ENCODE measurements at places on chromosomes 3 and 15.

DNA sequence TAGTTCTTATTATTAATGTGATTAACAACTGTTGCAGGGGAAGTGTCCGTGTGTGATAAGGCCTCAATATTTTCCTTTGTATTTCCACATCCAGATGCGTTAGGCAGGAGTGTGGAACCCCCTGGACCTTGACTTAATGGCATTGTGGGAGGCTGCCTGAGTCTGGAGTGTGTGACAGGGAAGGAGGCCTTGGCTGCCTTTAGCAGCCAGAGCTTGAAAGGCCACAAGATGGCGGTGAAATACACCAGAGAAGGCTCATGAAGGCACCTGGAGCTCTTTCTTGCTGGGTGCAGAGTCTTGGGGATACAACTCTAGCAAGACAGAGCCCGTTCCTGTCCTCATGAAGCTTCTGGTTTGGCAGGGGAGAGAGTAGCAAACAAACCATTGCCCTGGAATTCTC lies 36.9 kb downstream of the POLR2M start:
- DNase-seq = no peak

- DNase-seq = no peak
These were observed 119.2 kb downstream of the OSBPL10 start for GRCh38 chr3:31861826-31862225.

- no peak for DNase-seq
These were observed 29.8 kb upstream of the EPHB3 start for GRCh38 chr3:184531626-184532280.

DNA sequence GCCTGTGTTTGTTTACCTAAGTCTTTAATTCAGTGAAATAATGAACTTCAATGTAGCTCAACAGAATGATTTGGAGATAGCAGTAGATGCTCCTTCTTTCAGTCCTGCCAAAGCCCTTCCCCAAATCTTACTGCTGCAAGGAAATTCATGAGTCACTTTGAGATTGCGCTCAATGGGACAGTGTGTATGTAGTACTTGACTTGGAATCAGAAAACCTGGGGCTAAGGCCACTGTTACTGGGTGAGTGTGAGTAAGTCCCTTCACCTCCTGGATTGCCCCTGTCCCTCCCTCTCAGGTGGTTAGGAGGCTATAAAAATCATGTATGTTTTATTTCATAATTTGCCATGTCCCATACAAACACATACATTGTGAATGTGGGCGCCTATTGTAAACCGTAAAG lies 29.9 kb downstream of the ATP13A5 start:
- DNase-seq = no peak

DNA sequence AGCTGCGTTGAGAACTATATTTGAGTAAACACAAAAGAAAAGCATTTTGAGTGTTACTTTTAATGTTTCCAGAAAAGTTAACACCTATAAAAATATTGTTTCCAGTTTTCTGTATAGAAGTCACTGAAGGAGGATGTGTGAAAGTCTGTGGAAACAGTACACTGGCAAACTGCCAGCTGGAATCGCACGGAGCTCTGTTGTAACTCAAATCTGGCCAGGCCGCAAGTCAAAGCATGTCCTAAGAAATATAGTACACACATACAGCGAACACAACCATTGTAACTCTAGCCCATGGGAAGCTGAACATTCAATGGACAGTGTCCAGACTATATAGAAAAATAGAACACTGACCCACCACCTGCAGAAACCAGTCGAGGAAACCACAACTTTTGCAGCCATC lies 657.2 kb downstream of the FHIT start:
- DNase-seq = no peak

DNA sequence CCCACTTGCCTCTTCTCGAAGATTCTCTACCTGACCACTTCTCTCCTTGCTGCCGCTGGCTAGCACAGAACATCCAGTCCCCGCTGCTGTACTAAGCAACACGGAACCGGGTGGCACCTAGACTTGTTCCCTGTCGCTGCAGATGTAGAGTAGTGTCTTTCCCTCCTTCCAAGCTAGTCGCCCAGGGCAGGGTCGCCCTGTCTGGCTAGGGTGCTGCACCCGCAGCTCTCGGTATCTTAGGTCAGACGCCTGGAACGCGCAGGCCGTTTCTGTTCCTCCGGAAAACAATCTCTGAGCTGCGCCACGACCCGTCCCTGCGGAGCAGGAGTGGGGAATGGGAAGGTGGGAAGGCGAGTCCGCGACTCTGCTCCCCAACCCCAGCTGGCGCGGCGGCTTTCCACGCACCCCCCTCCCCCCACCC lies 758 bp upstream of the SNX33 start:
- DNase-seq = no peak

DNA sequence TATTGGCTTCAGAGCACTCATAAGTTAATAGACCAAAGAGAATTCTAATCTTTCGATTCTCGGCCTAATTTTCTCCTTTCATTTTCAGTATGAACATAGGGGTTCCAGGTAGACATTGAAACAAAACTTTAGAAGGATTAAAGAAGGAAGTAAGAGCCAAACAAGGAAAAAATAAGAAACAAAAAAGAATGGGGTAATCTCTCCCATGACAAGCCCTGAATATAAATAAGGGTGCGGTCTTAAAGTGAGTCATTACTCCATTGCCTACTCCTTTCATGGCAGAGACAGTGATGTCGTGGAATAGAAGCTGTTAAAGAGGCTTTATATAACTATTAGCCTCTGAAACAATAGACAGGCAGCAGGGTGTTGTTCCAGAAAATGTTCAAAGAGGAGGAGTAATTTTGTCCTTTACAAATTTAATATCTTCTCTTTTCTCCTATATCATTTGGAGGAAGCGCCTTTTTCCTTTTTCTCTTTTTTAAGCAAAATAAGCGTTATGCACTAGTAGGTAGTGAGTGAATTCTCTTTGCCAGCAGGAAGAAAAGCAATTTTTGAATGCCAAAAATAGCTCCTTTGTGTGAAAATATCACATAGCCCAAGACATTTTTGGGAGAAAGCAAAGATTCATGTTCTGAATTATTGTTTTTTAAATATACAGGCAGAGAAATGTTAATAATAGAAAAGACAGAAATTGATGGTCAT lies 607.9 kb upstream of the KCNMB2 start:
- no peak for DNase-seq

DNA sequence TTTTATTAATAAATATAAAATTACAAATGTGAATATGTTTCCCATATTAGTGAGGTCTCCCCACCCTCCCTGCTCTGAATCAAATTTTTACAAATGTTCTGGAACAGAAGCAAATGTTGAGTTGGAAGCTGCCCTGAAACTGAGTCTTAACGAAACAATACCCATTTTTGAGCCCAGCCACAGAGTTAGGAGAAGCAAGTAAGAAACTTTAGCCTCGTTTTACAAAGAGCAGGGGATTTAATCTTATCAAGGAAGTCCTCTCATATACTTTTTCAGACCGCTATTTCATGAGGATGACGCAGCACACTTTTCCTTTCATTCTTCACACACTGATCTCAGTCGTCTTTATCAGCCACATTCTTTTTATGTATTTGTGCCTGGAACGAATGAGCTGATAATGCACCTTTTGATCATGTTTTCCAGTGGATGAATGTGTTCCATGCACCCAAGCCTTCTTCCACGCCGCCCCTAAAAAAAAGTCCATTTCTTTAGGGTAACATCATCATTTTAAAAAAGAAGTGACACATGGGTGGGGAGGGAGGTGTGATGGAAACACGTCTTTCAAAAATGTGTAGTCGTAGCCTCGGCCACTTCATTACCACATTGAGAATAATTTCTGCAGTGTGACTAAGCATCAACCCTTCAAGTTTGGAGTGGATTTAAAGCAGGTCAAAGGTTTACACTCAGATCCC lies 48.1 kb downstream of the SETMAR start:
- DNase-seq = no peak

GRCh38 chr3:14631101-14631497 lies 20.5 kb upstream of the CCDC174 start:
- no peak for DNase-seq

DNA sequence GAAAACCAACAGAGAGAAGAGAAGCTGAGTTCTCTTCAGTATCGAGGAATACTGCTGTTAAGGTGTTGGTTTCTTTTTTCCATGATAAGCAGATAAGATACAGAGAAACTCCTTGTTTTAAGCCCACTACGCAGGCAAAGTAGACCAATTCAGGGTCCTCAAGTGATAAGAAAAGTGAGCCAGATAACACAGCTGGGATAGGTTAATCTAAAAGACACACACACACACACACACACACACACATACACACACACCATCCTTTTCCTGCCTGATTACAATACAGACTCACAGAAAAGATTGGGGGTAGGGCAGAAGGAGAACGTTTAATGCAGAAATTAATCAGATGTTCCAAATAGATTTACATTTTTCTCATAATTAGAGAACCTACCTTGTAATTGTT lies 6.5 kb upstream of the PHLDB2 start:
- no peak for DNase-seq

- no peak for DNase-seq
These were observed 53.2 kb downstream of the RPL22L1 start for GRCh38 chr3:170816841-170817240.

DNA sequence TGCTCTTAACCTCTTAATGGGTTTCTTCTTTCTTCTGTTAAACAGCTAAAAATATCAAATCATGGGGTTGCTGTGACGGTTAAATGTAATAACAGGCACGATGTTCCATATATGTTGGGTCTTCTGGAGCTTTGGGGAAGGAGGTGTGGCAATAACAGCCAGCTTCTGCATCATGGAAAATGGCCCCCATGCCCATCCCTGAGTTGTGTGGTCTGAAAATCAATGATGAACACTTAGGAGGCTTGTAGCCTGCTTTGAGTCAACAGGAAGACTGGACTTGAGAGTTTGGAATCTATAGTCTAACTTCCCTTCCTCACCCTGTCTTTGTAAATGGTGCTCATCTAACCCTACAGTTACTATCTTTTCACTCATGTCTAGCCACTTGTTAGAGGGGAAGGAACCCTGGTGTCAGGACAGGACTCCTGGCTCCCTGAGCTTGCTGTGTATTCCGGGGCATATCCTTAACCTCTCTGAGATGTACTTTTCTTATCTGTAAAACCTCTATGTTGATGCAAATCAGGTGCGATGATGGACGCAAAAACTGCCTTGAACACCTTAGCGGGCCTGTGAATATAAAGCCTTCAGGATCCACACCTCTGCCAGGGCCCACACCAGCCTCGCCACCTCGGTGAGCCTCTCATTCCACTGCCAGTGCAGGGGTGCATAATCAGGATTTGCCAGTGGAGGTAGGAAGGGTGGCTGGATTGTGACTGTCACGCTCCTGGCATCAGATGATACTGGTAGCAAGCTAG lies 27.5 kb downstream of the SMAD3 start:
- DNase-seq = no peak

DNA sequence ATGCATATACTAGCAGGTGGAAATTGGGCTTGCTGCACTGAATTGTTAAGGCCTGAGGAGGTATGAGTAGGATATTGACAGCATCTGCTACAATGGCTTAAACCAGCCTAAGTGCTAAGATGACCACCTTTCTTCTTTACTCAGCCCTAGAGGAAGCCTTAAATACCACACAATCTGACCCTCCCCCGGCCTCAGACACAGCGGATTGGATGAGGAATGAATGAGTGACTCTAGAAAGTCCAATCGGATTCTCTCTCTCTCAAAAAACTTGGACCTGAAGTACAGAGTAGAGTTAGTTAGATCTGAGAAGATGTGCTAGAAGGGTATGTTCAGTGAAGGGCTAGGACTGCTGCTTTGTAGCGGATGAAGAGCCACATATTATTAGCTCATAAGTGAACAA lies 39.9 kb upstream of the C3orf49 start:
- no peak for DNase-seq

DNA sequence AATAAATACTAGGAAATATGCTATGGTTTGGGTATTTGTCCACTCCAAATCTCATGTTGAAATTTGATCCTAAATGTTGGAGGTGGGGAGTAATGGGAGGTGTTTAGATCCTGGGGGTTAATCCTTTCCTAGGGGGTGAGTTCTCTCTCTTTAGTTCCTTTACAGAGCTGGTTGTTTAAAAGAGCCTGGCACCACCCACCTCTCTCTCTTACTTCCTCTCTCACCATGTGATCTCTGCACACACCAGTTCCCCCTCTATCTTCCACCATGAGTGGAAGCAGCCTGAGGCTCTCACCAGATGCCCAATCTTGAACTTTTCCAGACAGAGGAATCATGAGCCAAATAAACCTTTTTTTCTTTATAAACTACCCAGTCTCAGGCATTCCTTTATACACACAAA lies 10.5 kb downstream of the SLC24A5 start:
- no peak for DNase-seq

- no peak for DNase-seq
These were observed 74.7 kb downstream of the IL1RAP start for GRCh38 chr3:190588570-190588969.

GRCh38 chr3:58417075-58417474 lies 16.6 kb downstream of the PDHB start:
- no peak for DNase-seq

GRCh38 chr3:171401432-171401831 lies 58.8 kb downstream of the TNIK start:
- DNase-seq = no peak

DNA sequence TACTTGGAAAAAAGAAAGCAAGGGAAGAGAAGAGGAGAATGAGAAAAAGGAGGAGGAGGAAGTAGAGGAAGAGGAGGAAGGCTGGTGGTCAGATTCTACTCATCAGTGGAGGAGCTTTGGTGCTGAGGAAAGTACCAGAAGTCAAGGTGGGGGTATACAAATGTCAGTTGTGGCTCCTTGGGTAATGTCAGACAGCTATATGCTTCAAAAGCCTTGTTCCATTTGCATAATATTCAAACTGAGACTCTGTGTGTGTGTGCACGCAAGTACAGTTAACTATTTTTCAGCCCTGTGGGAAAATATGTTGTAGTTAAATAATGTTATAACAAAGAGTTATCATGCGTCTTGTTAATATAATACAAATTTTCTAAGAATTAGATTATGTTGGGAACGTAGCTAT lies 609.7 kb downstream of the PDCD6IP start:
- no peak for DNase-seq

DNA sequence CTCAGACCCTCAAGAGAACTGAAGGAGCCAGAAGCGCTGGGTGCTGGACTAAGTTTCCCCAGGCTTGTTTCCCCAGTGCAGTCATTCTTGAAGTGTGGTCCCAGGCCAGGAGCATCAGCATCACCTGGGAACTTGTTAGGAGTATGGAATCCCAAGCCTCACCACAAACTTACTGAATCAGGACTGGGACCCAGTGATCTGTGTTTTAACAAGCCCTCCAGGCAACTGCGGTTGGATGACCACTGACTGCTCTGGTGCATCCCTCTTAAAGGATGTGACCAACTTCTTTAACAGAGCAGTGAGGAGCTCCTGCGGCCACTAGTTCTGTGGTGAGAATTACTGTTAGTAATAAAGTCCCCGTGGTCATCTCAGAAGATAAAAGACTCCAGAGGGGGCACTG lies 62.4 kb upstream of the DAZL start:
- no peak for DNase-seq
